ENCODE measurements at places on chromosomes 2 and 18.

DNA sequence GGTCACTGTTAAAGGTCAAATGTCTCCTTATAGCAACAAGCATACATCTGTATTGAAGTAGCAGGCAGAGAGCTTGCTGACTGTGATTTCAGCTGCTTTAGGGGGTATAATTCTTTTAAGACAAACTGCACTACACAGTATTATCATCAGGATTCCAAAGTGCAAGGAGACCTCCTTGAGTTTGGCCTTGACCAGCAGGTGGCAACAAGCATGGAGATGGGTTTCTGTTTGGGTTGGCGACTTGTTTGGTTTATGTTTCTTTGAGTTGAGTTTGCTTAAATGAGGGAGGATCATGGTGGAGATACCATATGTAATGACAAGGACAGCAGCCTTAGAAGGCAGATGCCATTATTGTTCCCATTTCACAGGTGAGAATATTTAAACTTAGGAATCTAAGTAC is 681.0 kb upstream of the ID2 start:
- no peak for DNase-seq

GRCh38 chr2:218399391-218400166 is at the start of gene CTDSP1:
Gene CTDSP1 (plus strand): TSS chr2:218399868. CDS start chr2:218400091, 223 bp downstream.
- peak; percentile 92 for DNase-seq

DNA sequence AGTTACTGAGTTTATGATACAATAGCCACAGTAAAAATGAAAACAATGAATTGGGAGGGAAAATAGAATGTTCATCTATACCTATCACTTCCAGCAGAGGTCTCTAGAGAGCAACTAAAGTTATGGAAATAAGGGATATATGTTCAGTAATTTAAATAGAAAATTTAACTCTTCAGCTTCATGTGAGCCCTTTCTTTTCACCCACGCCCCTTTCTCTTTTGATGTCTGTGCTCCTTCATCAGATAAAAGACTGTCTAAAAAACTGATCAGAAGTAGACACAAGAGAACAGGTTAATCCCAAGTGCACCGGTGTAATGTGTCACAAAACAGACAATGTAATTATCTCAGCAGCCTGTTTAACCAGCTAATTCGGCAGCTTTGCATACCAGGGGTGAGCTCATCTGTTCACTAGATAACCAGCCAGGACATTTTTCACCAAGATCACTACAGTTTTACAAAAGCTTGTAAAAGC is 238.5 kb upstream of the ERBB4 start:
- peak; percentile 9 for DNase-seq

- no peak for DNase-seq
Measured at GRCh38 chr2:40095000-40095399, 315.9 kb upstream of the THUMPD2 start.

DNA sequence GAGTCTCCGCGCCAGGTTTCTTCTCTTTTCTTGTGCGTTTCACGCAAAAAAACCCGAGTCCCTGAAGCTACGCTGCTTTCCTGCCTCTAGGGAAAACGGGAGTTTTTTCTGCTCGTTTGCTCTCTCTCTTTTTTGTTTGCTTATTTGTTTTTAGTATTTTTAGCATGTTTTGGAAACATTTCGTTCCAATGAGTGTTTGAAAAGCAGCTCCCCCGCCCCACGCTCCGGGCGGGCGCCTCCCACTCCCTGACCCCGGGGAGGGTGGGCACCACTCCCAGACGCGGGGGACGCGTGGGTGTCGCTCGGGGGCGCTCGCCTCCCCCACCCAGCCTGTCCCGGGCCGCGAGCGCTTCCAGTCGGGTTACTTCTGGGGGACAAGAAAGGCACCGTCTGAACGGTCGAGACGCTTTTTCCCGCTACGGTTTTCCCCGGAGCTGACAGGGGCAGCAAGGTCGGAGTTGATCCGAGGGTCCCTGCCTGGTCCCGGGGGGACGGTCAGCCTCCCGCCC is 446 bp upstream of the EFHD1 start:
- DNase-seq = no peak

GRCh38 chr2:28240937-28241336 is 151.7 kb upstream of the FOSL2 start:
- no peak for DNase-seq

GRCh38 chr2:126933711-126934091 is 35.0 kb downstream of the TEX51 start:
- no peak for DNase-seq

DNA sequence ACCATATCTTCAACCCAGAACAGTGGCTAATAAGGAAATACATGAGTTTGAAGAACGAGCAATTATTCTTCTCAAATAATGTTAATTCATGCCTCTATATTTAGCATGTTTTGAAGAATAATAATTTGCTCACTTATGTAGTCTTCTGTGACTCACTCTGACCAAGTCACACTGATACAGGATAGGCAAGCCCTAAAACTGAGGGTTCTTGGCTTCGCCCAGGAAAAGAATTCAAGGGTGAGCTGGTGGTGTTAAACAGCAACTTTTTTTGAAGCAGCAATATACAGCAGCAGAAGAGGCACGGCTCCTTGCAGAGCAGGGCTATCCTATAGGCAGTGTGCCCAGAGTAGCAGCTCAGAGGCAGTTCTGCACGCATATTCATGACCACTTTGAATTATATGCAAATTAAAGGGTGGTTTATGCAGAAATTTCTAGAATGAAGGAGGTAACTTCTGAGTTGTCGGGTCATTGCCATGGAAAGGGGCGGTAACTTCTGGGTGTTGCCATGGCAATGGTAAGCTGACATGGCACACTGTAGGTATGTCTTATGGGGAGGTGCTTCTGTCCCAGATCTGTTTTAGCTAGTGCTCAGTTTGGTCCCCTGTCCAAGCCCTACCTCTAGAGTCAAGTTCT is 200.6 kb downstream of the RND3 start:
- DNase-seq = no peak

- peak; percentile 15 for DNase-seq
Measured at GRCh38 chr2:172096626-172097547, 5.8 kb downstream of the DLX2 start.

DNA sequence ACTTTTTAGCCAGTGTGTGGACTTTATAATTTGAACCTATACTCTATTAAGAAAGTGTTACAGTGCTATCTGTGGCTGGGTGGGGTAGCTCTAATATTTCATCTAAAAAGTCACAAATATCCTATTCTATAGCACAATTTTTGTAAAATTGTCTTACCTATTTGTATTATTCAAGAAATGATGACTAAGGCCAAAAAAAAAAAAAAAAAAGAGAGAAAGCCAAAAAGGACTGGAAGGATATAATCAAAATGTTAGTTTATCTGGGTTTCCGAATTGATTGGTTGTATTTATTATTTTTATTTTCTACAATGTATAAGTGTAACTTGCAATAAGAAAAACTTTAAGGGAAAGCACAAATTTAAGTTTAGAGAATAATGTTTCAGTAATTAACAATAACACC is 5.5 kb downstream of the ARL6IP6 start:
- DNase-seq = no peak

DNA sequence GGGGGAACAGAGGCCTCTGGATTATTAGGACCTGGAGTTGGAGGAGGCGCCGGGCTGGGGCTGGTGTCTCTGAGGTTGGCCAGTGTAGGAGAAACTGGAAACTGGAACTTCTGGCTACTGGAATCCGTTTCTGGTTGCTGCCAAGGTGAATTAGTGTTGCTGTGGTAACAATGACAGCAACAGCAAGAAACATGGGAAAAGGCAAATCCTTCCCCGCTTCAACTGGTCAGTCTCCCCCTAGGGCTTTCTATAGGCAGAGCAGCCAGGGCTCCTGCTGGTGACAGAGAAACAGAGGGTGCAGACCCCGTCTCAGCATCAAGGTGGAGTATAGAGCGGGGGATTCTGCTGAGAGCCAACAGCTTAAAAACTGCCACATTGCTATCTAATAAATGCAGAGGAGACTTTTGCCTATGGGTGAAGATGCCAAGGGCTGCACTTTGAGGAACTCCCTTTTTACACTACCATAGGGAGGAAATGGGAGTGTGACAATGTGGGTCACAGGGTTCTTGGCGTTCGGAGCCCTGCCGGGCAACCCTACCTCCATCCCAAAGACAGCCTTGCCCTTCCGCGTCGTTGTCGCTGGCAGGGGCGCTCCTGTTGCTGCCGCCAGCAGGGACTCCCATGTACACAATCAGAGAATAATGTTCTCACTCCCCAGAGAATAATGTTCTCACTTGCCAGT is 81.4 kb upstream of the CABLES1 start:
- DNase-seq = peak; percentile 19

- no peak for DNase-seq
Measured at GRCh38 chr2:167191588-167191987, 303.3 kb downstream of the XIRP2 start.

DNA sequence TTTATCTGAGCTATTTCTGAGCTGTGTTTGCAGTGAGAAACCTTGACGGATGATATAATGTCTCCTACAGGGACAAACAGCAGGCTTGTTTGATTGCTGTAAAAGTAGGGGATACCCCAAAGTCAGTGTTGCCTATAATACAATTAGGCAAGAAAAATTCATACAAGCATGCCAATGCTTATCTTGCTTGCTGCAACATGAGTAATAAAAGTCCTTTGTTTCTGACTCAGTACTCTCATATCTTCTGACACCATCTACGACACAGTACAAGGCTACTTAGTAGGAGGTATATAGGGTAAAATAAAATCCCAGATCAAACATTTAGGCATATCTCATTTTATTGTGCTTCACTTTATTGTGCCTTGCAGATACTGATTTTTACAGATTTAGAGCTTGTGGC is 33.0 kb downstream of the ERBB4 start:
- no peak for DNase-seq

DNA sequence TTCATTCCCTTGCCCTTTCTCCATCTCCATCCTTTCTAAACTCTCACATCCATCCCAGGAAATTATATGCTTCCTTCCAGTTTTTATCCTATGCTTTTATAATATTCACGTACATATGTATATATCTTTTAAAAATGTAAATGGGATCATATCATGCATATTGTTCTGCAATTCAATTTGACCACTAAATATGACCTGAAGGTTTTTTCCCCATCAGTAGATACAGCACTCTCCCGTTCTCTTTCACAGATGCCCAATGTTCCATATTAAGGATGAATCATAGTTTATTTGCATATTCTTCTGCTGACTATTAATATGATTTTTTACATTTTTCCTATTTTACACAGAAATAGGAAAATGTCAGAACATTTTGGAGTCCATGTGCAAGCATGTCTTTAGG is 213.3 kb upstream of the PARD3B start:
- no peak for DNase-seq

DNA sequence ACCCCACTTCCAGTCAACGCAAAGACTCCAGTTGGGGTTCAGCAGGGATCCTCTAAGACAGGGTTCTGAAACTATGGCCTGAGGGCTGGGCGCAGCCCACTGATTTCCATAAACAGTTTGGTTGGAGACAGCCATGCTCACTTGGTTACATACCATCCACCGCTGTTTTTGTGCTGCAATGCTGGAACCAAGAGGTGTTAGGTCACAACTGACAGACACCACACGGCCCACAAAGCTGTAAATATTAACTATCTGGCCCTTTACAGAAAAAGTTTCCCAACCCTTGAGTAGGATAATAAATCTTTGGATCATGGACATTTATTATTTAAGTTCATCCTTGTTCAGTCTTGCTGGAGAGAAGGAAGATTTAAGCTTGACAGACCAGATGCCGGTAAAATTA is 8.4 kb upstream of the CD226 start:
- peak; percentile 36 for DNase-seq

DNA sequence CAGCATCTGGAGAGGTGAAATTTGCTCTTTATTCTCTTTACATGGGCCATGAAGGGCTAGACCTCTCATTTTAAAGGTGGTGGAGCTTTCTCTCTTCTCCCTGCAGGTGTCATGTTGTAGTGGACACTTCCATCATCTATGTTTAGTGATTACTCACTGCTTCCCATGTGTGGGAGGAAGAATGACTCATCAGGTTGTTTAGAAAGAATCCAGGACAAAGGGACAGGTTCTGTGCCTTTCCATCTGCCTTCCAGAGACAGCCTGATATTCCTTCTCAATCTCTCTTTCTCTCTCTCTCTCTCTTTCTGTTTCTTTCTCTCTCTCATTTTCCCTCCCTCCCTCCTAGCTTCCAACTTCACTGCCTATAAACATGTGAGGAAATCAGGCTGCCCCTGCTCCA is 38.7 kb downstream of the SCG2 start:
- DNase-seq = no peak

GRCh38 chr2:131063501-131064283 is 29.6 kb downstream of the FAM168B start:
- DNase-seq = no peak

DNA sequence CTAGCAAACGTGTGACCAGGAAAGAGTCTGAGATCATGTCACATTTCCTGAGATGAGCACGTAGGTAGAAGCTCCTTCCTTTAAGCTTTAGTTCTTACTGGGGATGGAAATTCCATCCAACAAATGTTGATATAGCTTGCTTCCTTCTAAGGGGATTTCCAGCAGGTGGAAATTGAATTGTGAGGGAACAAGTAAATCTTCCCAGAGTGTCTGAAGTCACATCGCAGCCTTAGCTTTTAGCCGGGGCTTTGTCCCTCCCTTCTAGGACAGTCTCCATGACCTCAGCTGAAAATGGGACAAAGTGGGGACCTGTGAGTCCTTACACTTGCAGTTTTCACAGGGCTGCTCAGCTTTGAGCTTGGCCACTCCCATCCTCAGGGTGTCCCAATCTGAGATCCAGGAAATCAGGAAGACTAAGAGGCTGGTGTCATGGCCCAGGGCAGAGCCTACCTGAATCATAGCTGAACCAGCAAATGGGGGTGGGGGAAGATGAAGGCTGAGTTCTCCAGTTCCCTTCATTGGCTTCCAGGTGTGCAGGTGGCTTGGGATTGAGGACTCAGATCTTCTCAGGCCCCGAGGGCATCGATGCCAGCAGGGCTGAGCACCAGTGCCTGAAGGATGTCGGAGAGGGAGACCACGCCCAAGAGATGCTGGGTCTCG is 8.3 kb downstream of the PRKAG3 start:
- DNase-seq = no peak

DNA sequence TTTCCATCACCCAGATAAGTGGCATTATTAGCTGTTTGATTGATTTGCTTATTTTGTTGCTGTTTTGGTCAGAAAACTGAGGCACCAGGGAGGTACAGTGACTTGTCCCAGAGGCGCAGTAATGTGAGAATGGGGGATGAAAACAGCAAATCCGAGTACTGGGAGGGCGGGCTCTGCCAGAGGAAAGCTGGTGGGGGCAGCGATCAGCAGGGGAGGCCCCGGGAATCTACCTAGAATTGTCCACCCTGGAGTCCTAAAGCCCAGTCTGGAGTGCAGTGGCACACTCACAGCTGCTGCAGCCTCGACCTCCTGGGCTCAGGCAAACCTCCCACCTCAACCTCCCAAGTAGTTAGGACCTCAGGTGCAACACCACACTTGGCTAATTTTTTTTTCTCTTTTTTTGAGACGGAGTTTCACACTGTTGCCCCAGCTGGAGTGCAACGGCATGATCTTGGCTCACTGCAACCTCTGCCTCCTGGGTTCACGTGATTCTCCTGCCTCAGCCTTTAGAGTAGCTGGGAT is 17.0 kb upstream of the PTMA start:
- no peak for DNase-seq

- DNase-seq = peak; percentile 43
Measured at GRCh38 chr2:229800997-229801754, 86.8 kb upstream of the DNER start.

DNA sequence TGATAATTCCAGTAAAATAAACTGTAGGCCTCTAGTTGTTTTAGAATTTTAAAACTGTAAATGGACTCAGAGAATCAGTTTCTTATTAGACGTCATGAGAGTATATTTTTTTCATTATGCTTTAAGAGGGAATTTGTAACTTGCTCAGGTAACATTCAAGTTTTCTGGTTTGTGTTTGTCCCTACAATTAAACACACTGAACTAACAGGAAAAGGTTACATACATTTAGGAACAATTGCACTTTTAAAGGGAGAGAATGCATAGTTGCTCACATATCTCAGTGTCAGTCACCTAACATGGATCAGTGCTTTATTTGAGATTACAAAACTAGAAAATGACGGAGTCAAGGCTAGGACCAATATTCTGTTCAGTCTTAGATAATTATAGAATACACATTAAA is 3.1 kb downstream of the COL3A1 start:
- DNase-seq = no peak

Measured in MV-4-11 (cell line).